ENCODE measurements at places on chromosomes 16 and 17. TPM values are rescaled to one million over a fixed set of nuclear protein-coding genes. Genes with fewer than 3 reads are reported as not detected.

DNA sequence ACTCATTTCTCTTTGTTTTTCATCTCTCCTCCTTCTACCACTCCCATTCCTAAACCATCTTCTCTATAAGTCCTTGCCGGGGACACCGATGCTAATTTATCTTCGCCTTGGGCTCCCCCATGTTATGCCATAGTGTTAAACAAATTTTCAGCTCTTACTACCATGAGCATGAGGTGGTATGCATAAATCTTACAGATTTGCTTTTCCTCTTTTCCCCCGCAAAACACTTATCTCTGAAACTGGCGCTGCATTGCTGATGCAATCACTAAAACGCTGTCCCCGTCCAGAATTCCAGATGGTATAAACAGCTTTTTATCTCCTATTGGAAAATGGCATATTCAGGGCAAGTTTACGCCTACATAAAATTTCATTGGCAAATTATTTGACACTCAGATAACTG, 673.6 kb upstream of the CDH8 start:
- H3K4me3 ChIP-seq, result no peak overlapping the region
- H3K27ac ChIP-seq, result no peak overlapping the region
- H3K36me3 ChIP-seq, result no peaks in the 10 kb centered on the region
- DNase-seq, result no peak
- H3K27me3 ChIP-seq, result no peaks in the 10 kb centered on the region
- H3K4me1 ChIP-seq, result no peaks in the 10 kb centered on the region

- H3K27ac ChIP-seq, result no peak overlapping the region
- H3K27me3 ChIP-seq, result no peaks in the 10 kb centered on the region
- no peak overlapping the region for H3K4me3 ChIP-seq
- no peak for DNase-seq
Measured at GRCh38 chr17:6021011-6021400, 49.2 kb upstream of the WSCD1 start.

GRCh38 chr17:80394629-80395216, 20.2 kb upstream of the ENDOV start:
- DNase-seq, result no peak
- H3K4me3 ChIP-seq, result no peak overlapping the region
- no peak overlapping the region for H3K27ac ChIP-seq
- peaks cover 17% of the 10 kb centered on the region for H3K4me1 ChIP-seq

DNA sequence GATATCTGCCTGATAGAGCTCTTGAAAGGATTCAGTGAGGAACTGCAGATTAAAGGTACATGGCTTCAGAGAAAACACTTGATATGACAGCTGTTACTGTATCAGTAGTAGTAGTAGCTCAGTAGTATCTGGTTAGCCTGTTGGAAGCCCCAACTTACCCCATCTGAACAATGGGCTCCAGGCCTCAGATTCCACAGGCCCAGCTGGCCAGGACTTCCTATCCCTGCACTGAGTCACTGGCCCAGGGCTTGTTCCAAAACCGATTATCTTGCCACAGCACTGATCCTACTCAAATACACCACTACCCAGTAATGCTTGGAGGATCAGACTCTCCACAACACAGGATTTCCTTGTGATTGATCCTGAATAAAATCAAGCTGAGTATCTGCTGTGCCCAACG, 32.6 kb downstream of the DCUN1D3 start:
- no peak for DNase-seq
- no peak overlapping the region for H3K4me3 ChIP-seq
- no peaks in the 10 kb centered on the region for H3K27me3 ChIP-seq
- peaks cover 66% of the 10 kb centered on the region for H3K4me1 ChIP-seq
- no peak overlapping the region for H3K27ac ChIP-seq

GRCh38 chr16:72850853-72851252, 197.1 kb downstream of the ZFHX3 start:
- H3K4me3 ChIP-seq, result no peak overlapping the region
- peak; percentile 58 for DNase-seq
- H3K36me3 ChIP-seq, result no peaks in the 10 kb centered on the region
- peak overlapping the region; percentile 67 for H3K27ac ChIP-seq
- no peaks in the 10 kb centered on the region for H3K27me3 ChIP-seq
- peaks cover 83% of the 10 kb centered on the region for H3K4me1 ChIP-seq

DNA sequence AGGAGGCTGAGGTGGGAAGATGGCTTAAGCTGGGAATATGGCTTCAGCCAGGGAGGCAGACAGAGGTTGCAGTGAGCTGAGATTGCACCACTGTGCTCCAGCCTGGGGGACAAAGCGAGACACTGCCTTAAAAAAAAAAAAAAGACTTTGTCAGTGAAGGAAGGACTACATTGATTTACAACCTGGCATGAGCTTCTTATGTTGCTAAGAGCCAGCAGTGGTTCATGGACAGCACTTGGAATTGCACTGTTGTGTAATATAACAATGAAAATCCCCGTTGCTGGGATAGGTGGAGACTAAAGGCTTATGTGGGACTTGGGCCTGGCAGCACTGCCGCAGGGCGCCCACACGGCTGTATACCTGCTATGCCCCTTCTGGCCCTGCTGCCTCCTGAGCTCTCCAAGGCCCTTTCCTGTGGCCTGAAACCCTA, 14.1 kb upstream of the SLC16A5 start:
- H3K4me3 ChIP-seq, result no peak overlapping the region
- DNase-seq, result no peak

DNA sequence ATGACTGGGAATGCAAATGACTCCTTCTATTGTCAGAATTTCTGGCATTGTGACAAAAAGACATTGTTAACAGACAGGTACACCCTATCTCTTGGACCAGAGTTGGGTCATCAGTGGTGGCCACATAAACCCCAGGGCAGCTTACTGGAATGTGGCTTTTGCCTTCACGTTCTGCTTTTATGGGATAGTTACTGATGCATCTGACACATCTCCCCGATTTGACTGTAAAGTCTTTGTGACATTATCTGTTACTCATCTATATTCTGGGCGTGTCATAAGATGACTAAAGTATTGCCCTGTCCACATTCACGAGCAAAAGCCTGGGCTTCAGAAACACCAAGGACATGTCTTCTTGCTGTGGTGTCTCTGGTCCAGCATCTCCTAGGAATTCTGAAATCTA, 18.7 kb upstream of the AQP8 start:
- H3K27ac ChIP-seq, result no peak overlapping the region
- no peaks in the 10 kb centered on the region for H3K27me3 ChIP-seq
- no peak overlapping the region for H3K4me3 ChIP-seq
- H3K4me1 ChIP-seq, result no peaks in the 10 kb centered on the region
- H3K36me3 ChIP-seq, result no peaks in the 10 kb centered on the region
- DNase-seq, result no peak

GRCh38 chr17:67531291-67531690, 154.2 kb downstream of the PITPNC1 start:
- DNase-seq, result no peak
- H3K4me1 ChIP-seq, result peaks cover 20% of the 10 kb centered on the region
- no peak overlapping the region for H3K4me3 ChIP-seq
- no peak overlapping the region for H3K27ac ChIP-seq

DNA sequence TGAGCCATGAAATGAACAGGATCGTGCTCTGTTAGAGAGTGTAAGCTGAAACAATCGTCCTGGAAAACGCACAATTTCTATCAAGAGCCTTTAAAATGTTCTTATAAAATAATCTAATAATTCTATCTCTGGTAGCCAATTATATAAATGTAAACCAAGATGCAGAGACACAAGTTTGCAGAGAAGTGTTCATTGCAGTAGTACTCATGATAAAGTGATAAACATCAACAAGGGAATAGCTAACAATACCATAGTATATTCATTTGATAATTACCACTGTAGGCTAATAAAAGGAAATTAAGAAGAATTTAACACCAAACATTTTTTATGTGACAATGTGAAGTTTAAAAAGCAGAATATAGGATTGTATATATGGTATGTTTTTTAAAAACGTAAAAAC, 12.4 kb downstream of the NACA2 start:
- H3K4me1 ChIP-seq, result no peaks in the 10 kb centered on the region
- DNase-seq, result no peak
- no peaks in the 10 kb centered on the region for H3K36me3 ChIP-seq
- H3K4me3 ChIP-seq, result no peak overlapping the region

DNA sequence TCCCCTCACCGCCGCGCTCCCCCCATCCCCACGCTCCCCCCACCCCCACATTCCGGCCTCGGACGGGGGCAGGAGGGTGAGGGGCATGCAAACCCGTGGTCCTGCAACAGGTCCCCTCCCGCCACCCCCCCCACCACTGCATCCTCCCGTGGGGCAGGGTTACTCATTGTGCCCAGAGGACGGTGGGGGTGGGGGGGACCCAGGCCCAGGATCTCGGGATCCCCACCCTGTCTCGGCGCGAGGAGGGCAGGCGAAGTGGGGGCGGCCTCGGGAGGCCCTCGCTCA, 8.5 kb downstream of the SLC22A31 start:
- H3K36me3 ChIP-seq, result no peaks in the 10 kb centered on the region
- H3K27ac ChIP-seq, result no peak overlapping the region
- H3K27me3 ChIP-seq, result no peaks in the 10 kb centered on the region
- DNase-seq, result no peak
- H3K4me1 ChIP-seq, result peaks cover 9% of the 10 kb centered on the region

DNA sequence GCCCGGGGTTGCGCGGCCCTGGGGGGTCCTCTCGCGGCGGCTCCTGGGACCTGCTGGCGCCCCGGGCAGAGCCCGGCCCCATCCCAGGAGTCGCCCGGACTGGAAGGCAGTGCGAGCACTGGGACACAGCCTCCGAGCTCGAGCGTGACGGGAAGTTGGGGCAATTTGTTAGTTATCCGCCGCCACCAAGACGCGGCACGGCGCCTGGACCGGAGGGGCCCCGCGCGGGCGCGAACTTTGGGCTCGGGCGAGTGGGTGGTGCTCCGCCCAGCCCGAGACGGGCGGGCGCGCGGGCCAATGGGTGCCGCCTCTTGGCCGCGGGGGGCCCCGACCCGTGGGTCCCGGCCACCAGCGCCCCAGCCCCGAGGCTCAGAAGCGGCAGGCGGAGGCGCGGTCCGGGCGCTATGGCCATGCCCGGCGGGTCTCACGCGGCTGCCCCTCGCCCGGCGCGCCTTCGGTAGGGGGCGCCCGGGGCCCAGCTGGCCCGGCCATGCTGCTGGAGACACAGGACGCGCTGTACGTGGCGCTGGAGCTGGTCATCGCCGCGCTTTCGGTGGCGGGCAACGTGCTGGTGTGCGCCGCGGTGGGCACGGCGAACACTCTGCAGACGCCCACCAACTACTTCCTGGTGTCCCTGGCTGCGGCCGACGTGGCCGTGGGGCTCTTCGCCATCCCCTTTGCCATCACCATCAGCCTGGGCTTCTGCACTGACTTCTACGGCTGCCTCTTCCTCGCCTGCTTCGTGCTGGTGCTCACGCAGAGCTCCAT, at the start of gene ADORA2B:
TSS of gene ADORA2B (plus strand) at position 372 of the 768 bp plus-strand sequence. CDS start at position 491, 119 bp downstream.
- peaks cover 16% of the 10 kb centered on the region for H3K27me3 ChIP-seq
- peak; percentile 41 for DNase-seq
- H3K27ac ChIP-seq, result peak within 1 kb of the TSS; percentile 59
- peaks cover 7% of the 10 kb centered on the region for H3K4me1 ChIP-seq
- peak within 1 kb of the TSS; percentile 51 for H3K4me3 ChIP-seq
- H3K36me3 ChIP-seq, result no peaks in the 10 kb centered on the region

DNA sequence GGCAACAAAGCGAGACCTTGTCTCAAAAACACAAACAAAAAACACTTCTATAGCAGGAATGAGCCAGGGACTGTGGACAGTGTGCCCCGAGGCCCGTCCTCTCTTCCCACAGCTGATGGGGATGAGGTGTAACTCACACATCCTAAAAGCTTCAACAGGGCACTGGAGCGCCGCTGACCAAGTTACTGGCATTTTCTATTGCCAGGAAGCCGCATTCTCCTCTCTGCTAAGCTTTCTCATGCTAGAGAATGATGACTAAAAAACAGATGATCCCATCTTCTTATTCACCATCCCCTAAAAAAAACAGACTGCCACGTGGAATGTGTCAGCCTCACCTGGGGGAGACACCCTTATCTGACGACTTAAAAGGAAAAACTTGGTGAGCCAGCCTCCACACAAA, 16.3 kb downstream of the CARHSP1 start:
- no peak for DNase-seq
- peaks cover 26% of the 10 kb centered on the region for H3K4me1 ChIP-seq
- no peaks in the 10 kb centered on the region for H3K27me3 ChIP-seq
- no peak overlapping the region for H3K4me3 ChIP-seq

DNA sequence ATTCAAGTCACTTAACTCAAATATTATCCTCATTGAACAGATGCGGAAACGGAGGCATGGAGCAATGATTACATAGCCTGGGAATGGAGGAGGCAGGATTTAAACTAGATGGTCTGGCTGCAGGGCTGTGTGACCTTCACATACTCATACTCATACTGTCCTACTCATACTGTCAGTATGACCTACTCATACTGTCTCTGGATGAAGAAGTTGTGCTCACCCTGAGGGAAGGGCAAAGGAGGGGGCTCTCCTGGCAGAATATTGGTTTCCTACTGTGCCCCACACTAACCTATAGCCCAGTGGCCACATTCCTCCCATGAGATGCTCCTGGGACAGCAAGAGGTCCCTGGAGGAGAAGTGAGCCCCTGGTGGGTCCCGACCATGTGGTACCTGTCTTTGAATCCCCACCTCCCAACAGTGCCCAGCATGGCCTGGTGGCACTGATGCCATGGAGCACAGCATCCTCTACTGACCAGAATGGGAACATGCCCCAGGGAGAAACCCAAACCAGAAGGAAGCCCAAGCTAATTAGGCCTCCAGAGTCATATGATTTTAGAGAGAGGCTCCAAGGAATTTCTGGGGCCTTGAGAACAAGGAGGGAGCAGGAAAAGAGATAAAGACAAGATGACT, 197.3 kb upstream of the SDK2 start:
- H3K36me3 ChIP-seq, result no peaks in the 10 kb centered on the region
- no peaks in the 10 kb centered on the region for H3K4me1 ChIP-seq
- H3K27me3 ChIP-seq, result peaks cover 13% of the 10 kb centered on the region
- no peak overlapping the region for H3K27ac ChIP-seq

GRCh38 chr16:81590714-81591544, 146.3 kb downstream of the CMIP start:
- no peaks in the 10 kb centered on the region for H3K36me3 ChIP-seq
- no peaks in the 10 kb centered on the region for H3K4me1 ChIP-seq
- H3K4me3 ChIP-seq, result no peak overlapping the region
- no peaks in the 10 kb centered on the region for H3K27me3 ChIP-seq
- no peak overlapping the region for H3K27ac ChIP-seq

WIPF2 gene
- 8.4 TPM for polyA plus RNA-seq

KRTAP4-2 gene
- polyA plus RNA-seq, result not detected

SPNS2 gene
- polyA plus RNA-seq, result 27.7 TPM

KRTAP4-3 gene
- not detected for polyA plus RNA-seq

ACADVL gene
- polyA plus RNA-seq, result 4,806 TPM

TCAP gene
- polyA plus RNA-seq, result 2,624 TPM

NACA2 gene
- polyA plus RNA-seq, result 0.10 TPM

CDRT15L2 gene
- polyA plus RNA-seq, result not detected

KIF18B gene
- 0.04 TPM for polyA plus RNA-seq

ERN2 gene
- not detected for polyA plus RNA-seq

KRTAP4-6 gene
- polyA plus RNA-seq, result not detected

All from heart right ventricle (tissue), 16 donors.